Kidney glomerular epithelial cell (primary cell): ENCODE measurements at places on chromosomes 13 and 19.

GRCh38 chr13:54173996-54174395 lies 1145.4 kb downstream of the OLFM4 start:
- DNase-seq = no peak

DNA sequence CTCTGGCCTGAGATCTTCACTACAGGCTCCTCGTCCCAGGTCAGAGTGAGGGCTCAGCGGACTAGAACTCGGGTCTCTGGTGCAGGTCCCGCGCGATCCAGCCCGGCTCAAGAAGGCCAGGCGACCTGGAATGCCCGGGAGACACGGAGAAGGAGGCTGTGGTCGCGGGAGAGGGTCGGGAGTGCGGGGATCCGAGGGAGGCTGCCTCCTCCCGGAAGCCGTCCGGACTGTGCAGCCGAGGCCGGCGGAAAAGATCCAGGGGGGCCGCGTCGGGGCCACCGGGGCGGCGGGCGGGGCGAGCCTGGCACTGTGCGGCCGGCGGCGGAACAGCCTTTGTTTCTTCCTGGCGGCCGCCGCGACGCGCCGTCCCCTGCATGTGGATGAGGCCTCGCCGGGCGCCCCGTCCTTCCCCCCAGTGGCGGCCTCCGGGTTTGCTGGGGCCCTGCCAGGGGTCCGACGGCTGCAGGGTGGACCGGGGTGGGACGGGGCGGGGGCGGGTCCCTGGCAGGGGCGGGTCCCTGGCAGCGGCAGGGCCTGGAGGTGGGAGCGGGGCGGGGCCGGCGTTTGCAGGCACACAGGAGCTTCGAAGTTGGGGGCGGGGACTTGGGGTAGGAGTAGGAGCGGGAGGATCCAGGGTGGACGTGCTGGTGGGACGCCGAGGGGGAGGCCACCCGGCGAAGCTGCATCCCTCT lies 1.0 kb upstream of the SLC7A10 start:
- DNase-seq = no peak

GRCh38 chr19:1094655-1094977 lies 559 bp downstream of the POLR2E start:
- no peak for DNase-seq

DNA sequence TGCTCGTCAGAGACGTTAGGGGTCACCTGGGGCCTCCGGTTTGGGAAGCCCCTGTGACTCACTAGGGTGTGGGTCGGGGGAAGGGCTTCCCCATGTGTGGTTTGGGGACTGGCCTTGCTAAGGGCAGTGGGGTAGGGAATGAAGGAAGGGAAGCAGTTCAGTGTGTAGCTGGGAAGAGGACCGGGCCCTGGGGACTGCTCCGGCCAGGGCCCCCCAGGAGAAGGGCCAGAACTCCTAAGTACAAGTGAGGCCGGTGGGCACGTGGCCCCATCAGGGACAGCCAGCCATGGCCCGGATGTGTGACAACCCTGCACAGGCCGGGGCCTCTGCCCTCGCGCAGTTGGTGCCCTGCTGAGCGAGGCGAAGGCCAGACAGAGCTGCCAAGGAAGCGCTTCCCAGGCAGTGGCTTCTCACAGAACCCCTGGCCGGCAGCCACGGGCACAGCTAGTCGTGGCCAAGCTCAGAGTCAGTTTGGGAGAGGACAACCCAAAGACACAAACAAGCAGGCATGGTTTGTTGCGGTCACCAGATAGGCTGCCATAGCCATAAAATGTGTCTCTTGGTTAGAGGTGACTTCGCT lies 25.7 kb downstream of the TEX29 start:
- DNase-seq = no peak

DNA sequence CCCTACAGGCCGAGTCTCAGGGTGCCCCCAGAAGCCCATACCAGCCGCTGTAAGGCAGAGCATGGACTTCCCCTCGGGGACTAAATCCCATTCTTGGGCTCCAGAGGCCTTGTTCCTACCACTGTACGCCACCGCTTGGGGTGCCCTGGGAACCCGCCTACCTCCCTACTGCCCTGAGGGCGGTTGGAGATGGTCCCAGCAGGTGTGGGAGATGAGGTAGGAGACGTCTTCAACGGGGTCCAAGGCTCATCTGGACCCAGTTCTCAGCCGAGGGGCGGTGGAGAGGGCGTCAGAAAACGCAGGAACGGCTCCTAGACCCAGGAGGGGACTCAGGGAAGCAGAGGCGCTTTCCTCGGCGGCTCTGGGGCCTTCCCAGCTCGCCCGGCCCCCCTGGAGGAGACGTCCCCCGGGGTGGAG lies 833 bp upstream of the ZIK1 start:
- DNase-seq = no peak

DNA sequence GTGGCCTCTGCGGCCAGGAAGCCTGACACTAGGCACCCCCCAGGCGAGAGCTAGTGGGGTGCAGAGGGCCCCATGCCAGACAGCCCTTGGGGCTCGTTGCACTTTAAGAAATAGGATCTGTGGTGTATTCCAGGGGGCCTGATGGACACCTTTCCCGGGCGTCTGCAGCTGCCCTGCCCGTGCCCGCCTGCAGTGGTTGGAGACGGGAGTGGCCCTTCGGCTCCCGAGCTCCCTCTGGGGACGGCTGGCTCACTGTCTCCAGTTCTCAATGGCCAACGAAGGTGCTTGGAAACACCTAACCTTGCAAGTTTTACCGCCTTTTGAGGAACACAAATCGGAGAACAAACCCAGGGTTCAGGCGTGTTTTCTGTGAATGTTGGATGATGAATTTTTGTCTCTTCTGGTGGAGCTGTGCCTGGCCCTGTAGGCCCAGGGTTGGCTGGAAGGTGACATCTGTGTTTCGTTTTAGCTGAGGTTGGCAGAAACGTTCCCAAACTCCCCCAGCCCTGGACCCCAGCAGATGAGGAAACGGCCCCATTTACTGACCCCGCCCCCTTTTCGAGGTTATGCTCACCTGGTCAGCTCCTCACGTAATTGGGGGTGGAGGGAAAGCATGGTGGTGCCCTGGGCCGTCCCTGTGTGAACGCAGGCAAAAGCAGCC lies 17.4 kb upstream of the NPAS1 start:
- no peak for DNase-seq

DNA sequence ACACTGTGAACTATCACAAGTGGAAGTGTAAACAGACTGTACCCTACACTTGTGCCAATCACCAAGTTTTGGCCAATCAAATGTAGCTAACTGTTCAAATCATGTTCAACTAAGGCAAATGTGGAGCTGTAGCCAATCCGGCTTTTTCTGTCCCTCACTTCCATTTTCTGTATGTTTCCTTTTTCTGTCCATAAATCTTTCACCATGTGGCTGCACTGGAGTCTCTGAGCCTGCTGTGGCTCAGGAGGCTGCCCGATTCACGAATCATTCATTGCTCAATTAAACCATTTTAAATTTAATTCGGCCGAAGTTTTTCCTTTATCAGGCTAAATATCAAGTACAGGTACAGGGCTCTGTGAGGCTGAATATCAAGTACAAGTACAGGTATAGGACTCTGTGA lies 216.5 kb downstream of the RFC3 start:
- DNase-seq = no peak

- peak; percentile 63 for DNase-seq
Observed at GRCh38 chr19:54041969-54042606, 21.6 kb downstream of the VSTM1 start.

- no peak for DNase-seq
Observed at GRCh38 chr13:51879133-51879532, 17.4 kb downstream of the CCDC70 start.

DNA sequence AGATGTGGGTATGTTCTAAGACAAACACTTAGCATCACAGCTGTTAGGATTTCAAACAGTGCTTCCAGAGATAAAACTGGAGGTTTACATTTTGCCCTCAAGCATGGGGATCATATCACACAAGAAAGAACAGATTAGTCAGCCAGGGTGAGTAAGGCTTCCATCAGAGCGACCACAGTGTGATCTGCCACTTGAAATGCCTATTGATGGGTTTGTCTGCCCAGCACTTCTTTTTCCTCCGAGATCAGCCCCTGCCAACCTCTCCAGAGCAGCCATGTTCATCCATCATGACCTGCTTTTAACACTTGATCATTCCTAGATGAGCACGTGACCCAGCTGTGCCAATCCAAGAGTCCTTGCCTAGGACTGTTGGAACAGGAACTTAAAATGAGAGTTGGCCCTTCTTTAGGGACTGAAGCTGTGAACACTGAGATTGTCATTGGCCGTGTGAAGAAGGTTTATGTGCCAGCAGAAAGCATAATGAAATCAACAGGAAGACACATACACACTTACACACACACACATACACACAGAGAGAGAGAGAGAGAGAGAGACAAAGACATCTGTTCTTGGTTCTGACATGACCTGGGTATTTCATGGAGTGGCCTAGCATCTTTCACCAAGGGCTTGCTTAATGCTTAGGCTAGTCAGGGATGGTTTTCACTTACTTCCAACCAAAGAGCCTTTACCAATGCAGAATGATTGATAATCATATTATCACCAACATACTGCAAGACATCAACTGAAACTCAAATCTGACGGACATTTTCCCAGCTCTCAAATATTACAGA lies 5.2 kb upstream of the CEBPG start:
- no peak for DNase-seq

DNA sequence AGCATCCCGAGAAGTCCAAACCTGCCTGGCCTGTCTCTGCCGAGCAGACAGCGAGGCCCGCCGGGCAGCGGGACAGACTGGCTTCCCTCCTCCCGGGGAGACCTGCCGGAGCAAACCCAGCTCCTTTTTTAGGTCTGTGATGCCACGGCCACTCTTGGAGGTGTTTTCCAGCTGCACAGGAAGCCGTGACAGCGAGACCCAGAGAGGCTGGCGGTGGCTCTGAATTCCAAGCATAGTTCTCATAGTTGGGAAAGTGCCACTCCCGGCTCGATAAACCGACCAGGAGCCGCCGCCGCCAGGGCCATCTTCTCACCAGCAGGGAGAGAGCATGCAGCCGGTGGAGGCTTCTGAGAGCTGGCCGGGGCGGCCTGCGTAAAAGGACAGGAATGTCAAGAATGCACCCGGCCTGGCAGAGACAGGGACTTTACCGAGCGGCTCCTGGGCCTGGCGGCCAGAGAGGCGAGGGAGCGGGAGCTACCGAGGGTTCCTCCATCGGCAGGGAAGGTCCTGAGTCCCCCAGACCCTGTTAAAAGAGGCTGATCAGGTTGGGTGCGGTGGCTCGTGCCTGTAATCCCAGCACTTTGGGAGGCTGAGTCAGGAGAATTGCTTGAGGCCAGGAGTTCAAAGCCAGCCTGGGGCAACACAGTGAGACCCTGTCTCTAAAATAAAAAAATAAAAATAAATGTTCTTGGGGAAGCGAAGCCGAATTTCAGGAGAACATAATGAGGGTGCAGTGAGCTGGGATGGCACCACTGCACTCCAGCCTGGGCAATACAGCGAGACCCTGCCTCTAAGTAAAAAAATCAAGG lies 64.9 kb downstream of the GADD45B start:
- peak; percentile 91 for DNase-seq

GRCh38 chr19:6833166-6833790 lies 54.1 kb upstream of the ADGRE1 start:
- DNase-seq = no peak

DNA sequence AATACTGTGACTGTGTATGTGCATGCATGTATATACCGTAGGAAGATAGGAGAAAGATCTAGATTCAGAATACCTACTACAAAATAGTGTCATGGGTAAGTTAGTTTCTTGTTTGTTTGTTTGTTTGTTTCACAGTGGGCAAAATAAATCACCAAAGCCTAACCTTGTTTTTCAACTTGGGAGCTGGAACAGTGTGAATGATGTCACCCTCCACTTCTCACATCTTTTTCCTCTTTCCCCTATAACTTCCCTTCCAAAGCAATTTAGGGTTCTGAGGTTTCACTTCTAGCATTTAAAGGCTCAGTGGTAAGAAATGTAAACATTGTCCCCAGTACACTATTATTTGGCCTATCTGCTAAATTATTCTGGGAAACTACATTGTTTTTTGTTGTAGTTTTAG lies 5.4 kb downstream of the KCTD4 start:
- no peak for DNase-seq

DNA sequence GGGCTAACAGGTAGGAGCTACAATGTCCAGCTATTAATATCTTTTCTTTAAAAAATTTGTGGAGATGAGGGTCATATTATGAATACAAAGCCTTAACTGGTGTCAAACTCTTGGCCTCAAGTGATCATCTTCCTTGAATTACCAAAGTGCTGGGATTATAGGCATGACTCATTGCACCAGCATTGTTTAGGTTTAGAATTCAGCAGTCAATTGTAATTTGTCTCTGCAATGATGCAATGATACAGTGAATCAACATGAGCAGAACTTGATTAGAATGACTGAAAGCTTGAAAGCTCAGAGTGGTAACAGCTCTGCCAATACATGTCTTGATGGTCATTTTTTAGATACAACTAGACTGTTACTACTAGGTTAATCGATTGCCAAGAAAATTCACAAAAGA lies 752.8 kb upstream of the MIR17HG start:
- DNase-seq = no peak

- DNase-seq = no peak
Observed at GRCh38 chr19:42066075-42066754, 3.8 kb downstream of the GRIK5 start.

- no peak for DNase-seq
Observed at GRCh38 chr19:8039231-8039630, 13.3 kb upstream of the CCL25 start.

GRCh38 chr19:49689133-49690078 lies at the start of gene ADM5:
Gene ADM5 (plus strand): TSS chr19:49689594. CDS start chr19:49689838, 244 bp downstream.
- DNase-seq = no peak

- DNase-seq = no peak
Observed at GRCh38 chr19:46603195-46603637, 2.1 kb downstream of the CALM3 start.
